ENCODE measurements at places on chromosomes 3 and 15.

- DNase-seq = no peak
Observed at GRCh38 chr3:78143000-78143399, 1103.1 kb downstream of the ROBO2 start.

DNA sequence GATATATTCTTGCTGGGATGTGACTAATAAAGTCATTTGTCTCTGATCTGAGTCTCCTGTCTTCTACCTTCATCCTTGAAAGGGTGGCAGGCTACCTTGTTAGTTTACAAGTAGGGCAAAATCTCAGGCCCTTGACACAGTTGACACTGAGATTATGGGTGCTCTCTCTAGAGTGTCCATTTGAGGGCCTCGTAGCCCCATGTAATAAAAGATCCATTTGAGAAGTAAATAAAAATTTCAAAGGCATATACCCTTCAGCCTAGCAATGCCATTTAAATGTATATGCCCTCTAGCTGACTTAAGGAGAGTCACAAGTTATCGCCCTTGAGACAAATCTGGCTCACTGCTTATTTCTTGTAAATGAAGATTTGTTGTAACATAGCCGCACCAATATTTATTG lies 98.6 kb downstream of the TCF12 start:
- peak; percentile 15 for DNase-seq

DNA sequence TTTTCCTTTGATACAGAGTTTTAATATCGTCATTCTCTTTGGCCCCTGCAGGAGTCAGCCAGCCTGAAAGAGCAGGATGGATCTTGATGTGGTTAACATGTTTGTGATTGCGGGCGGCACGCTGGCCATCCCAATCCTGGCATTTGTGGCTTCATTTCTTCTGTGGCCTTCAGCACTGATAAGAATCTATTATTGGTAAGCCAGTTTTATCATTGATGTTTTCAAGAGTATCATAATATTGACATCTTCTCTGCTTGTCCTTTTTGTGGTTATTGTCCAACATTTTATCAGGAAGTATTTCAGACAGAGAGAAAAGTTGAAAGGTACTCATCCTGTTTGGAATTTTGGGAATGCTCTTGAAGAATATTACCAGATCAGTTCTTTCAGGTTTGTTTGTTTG lies 18.9 kb downstream of the ABHD6 start:
- no peak for DNase-seq

GRCh38 chr3:112979244-112979832 lies 4.4 kb upstream of the CD200R1 start:
- DNase-seq = peak; percentile 17

- DNase-seq = no peak
Observed at GRCh38 chr15:71883447-71883846, 73.1 kb downstream of the NR2E3 start.

DNA sequence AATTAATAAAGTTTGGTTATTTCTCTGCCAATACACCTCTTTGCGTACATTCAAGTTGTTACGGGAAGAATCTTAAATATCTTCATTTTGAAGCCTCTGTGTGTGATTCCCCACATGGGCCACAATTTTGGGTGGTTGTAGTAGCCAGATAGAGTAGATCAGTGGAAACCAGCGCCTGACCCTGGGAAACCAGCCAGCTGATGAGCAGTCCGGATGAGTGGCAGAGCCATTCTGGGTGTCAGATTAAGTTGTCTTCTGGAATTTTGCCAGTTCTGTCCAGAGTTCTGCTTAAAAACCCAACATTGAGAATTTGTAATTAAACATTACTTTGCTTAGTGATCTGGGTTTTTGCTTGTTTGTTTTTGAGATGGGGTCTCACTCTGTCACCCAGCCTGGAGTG lies 49.7 kb downstream of the MRPS25 start:
- DNase-seq = no peak

DNA sequence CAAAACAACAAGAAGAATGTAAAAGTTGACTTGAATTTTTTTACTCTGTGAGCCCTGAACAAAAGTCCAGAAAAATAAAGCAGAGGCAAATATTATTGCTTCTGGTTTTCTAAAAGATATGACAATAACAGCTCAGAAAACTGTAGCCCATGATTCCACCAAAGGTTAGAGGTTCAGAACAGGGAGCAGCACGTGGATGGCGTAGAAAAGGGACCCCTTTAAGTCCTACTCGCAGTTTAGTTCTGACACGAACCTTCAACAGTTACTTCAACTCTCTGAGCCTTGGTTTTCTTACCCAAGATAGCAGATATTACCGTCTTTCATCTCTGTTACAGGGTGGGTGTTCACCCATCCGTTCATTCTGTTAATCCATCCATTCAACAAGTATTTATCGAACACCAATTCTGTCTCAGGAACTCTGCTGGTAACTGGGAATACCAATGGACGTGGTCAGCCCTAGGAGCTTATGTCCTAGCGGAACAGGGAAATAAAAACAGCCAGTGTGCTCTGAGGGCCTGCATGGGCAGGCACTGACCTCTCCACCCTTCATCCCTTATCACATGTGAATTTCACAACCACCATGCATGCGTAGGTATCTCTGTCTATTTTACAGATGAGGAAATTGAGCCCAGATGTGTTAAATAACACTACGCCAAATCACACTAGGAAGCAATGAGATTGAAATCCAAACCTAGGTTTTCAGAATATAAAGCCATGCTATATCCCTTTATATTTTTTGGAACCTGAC lies 274.2 kb upstream of the ICE2 start:
- DNase-seq = no peak

DNA sequence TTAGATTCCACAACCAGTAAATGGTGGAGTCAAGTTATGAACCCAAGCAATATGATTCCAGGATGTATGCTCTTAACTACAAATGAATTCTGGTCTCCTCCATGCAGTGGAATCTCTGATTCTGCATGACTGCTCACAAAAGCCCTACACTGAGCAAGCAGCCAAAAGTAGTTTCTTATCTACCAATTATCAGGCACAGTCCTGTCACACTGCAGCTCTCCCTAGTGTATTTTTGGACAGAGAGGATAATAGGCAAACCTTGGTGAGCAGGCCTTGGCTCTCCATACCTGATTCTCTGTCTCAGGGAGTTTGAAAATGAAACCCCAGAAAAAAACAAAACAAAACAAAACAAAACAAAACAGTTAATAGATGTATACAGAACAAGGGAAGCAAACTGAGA lies 3.5 kb upstream of the SSR3 start:
- no peak for DNase-seq

GRCh38 chr3:152480282-152480953 lies 211.7 kb downstream of the MBNL1 start:
- no peak for DNase-seq

DNA sequence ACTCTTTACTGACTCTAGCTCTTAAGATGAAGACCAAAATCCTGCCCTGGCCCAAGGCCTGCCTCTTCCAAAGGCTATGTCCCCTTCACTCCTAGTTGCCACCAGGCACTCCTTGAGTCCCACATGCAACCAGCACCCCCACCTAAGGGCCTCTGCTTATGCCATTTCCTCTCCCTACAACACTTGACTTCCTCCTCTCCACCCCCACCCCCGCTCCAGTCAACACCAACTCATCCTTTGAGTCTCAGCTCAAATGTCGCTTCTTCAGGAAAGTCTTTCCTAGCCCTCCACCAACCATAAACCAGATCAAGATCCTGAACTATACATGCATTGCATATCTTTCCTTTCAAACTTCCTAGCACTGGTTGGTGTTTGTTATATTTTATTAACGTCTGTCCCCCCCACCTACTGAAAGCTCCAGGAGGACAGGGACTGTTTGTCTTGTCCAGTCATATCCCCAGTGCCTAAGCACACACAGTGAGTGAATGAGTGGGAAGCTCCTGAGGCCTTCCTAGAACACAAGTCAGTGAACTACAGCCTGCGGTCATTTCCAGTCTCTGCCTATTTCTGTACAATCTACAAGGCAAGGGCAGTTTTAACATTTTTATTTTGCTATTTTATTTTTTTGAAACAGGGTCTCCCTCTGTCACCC lies 7.3 kb downstream of the TBC1D2B start:
- DNase-seq = no peak
